ENCODE measurements at places on chromosomes 3 and 15.

DNA sequence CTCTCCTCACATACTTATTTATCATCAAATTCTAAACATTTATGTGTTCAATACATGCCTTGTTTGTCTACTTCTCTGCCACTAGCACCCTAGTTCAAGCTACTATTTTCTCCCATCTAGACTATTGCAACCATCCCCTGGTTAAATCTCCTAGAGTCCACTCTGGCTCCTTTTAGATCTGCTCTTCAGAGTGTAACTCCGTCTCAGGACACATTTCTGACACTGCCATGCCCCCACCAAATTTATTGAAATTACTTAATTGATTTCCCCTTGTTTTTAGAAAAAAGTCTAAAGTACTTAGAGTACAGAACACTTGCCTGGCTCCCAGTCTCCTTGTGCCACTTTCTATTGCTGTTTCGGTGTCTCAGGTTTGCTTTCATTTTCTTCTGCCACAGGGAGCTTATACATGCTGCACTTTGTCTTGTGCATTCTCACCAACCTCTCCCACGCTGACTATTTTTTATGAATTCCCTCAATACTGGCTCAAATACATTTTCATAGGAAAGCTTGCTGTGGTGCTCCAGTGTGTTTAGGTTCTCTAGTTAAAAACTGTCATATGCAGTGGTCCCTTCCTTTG, 792.3 kb downstream of the DIPK2A start:
- DNase-seq, result no peak

- no peak for DNase-seq
Observed at GRCh38 chr15:90167121-90167520, 34.0 kb upstream of the SEMA4B start.

DNA sequence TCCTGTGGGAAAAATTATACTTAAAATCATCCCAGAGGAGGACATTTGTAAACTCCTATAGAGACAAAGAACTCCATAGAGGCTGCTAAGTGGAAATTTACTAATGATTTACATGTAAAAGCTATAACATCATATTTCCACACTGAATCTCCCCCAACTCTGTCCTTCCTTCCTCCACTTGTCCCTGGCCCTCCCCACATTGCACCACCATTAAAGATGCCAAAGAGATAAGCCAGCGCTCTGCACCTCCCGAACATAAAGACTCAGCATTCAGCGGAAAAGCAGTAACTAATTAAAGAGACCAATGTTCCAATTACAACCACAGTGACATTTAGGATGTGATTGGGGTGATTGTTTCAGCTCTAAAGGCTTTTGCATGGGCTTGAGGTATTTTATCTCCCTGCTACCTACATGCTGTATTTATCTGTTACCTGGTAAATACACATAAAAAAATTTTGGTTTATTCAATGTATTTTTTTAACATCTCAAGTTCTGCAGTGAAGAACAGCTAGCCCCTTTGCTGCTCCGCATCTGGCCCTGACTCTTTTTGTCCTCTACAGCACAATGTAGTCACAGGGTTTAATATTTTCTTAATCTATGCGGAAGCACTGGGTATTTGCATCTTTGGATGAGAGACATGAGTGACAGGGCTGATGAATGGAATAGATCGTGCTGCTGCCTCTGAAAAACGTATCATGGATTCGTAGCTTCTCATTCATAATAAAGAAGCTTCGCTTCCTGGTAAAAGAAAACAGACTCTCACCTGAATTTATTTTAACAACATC, 35.3 kb upstream of the B3GNT5 start:
- DNase-seq, result no peak

DNA sequence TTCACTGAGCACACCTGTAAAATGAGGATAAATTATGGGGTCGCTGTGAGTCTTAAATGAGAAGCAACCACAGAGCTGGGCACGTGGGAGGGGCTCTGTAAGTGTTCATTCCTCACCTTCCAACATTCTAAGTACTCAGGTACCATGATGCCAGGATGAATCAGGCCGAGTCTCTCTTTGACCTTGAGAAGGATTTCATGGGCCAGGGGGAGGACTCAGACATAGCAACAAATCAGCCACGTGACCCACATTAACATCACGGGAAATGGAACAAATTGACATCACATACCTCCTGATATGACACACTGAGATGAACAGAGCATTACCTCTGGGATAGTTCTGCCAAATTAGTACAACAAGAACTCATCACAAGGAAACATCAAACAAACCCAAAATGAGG, 35.2 kb upstream of the USP3 start:
- DNase-seq, result peak; percentile 40

DNA sequence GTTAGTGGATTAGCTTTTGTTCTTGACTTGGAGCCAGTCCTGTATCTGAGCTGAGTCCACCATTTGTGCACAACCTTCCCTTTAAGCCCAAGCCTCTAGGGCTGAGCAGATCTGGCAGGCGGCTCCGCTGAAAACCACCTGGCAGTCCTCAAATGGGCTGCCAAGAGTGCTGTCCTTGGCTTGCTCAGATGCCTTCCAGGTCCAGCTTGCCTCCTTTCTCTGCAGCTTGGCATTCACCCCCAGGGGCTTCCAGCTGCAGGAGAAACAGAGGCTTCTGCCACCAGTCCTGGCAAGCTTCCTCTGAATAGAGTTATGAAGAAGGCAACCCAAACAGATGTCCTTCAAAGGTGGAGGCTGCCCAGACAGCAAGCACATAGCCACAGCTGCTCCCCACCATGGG, 96.7 kb downstream of the LRTM1 start:
- no peak for DNase-seq

DNA sequence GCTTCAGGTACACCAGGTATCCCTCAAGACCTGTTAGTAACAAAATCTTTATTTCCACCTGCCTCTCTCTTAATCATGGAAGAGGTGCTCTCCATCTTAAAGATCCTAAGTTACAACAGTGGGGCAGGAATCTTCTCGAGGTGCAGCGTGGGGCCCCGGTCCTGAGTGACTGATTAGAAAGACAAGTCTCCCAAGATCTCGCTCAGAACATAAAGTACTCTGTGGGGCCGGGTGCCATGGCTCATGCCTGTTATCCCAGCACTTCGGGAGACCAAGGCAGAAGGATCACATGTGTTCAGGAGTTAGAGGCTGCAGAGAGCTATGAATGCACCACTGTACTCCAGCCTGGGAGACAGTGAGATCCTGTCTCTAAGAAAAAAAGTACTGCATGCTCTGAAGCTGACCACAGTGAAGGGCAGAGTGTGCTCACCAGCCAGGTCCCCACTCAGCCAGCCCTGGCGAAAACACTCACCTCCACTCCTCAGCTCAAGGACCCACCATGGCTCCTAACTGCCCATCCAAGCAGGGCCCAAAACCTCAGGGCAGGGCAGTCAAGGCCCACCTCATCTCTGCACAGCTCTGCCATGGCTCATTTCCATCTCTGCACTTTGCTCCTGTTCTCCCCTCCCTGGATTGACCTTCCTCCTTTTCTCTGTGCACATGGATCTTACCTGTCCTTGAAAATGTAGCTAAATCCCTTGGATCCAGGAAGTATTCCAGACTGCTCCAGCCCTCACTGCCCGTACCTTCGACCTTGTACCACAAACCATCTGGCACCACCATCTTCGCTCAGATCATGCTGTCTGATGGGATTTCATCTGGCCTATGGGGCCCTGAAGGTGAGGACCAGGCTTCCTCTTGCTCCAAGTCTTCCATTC, 7.1 kb downstream of the SEMA7A start:
- DNase-seq, result no peak

GRCh38 chr3:148229107-148229506, 468.6 kb upstream of the AGTR1 start:
- DNase-seq, result no peak

GRCh38 chr3:60431599-60431958, 819.7 kb downstream of the FHIT start:
- no peak for DNase-seq

GRCh38 chr3:98233468-98233867, 30.6 kb upstream of the OR5H6 start:
- no peak for DNase-seq

GRCh38 chr3:21645121-21645897, 105.7 kb downstream of the ZNF385D start:
- no peak for DNase-seq

DNA sequence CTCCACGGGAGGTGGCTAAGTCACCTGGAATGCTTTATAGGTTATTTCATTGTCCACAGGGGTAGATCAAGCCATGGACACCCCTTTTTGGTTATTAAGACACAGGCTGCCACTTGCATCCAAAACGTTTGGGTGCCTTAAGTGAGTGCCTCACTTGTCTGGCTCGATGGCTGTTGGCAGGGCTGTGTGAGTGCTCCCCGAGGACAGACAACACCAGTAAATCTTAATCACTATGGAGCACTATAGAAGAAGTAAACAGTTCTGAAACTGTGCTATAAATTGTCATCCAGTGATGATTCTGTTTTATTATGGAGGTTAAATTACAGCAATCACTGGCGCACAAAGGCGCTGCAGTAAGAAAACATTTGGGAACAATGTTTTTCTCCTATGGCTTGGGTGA, 215.5 kb downstream of the CACNA2D3 start:
- DNase-seq, result no peak
